ENCODE measurements at places on chromosomes 5 and 9.

DNA sequence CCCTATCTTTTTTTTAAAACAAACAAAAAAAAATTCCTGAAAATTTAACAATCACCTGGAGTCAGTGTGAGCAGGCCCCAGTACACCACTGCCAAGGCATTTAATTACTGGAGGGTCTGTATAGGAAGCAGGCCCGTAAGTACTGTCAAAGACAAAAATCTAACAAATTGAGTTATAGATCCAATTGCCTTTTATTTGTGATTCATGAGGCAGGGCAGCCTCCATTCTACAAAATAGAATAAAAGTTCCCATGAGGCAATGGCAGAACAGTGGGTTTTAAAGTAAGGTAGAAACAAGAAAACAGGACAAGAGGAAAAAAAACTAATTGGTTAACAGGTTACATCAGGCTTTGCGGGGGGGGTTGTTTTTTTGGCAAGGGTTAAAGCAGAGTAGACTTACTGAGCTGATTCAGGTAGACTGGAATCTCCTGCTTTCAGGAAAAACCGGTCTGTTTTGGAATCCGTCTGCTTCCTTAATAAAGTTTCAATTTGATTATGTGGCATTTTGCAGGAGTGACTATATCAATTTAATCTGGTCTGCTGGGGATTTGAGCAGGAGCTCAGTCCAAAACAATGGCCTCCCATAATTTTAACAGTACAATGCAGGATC is 48.9 kb downstream of the AUH start:
- DNase-seq, result no peak

DNA sequence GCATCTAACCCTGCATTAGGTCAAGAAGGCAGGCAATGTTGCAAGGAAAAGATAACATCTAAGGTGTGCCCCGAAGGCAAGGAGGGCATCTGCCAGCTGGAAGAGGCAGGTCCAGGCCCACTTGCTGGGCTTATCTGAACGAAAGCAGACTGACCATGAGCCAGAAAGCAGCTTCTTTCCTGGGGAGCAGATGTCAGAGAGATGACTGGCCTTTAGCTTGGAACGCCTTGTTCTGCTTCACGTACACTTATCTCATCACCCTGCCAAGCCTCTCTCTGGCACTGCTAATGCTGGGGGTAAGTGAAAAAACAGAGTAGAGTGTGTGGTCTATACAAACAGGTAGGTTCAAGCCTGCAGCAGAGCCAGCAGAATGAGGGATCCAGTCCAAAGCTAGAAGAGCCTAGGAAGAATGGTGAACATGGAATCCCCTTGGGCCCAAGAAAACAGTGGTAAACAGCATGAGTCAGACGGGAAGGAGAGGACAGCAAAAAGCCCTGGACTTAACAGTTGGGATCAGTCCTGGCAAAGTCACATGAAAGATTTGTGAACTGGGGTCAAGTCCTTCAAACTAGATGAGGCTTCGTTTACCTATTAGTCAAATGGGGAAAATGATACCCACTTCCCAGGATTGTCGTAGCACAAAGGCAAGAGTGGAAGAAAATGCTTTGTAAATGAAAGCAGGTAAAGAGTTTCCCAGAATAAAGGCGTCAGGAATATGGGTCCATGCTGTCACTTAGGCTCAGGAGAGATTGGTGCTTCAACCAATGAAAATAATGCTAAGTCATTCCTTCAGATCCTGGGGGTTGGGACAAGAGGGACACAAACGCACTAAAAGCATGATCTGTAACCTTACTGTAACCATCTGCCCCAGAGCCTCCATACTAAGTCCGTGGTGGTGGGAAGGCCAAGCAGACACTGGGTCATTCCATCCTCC is 200.9 kb downstream of the SLIT3 start:
- no peak for DNase-seq

DNA sequence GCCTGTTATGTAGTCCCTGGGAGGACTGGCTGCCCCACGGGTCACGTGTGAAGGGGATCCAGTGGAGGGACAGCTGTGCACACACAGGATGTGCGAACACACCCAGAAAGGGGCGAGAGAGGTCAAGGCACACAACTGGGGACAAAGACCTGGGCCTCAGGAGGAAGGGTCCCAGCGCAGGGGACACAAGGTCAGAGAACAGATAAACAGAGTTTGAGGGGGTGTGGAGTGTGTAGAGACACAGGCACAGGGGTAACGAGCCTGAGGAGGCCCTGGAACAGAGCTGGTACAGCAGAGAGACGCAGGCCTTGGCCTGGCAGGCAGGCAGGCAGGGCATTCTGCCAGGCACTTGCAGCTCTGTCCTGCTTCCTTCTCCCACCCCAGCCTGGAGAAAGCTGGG is 14.8 kb upstream of the PSMD5 start:
- no peak for DNase-seq

GRCh38 chr9:88978034-88978433 is 13.2 kb upstream of the S1PR3 start:
- DNase-seq, result no peak

DNA sequence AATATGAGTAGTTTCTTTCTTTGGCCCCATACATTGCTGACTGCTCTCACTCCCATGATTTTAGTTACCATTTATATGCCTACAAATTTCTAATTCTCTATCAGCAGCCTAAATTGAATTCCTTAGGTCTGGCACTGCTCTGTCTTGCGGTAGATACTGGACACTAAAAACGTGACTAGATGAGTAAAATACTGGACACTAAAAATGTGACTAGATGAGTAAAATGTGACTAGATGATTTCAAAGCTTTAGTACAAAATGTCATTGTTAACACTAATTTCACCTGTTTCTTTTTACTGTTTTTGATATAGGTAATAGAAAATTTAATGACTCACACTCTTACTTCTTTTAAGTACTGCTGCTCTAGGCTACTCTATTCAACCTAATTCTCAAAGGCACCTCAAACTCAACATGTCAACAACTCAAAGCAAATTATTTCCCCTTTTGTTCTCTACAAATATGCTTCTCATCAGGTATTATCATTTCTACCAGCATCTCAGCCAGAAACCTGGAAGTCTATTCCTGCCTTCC is 31.4 kb upstream of the GOLGA1 start:
- DNase-seq, result no peak

GRCh38 chr5:72480841-72481240 is 26.4 kb downstream of the ZNF366 start:
- no peak for DNase-seq

- DNase-seq, result no peak
Measured at GRCh38 chr9:28050046-28050445, 476.8 kb upstream of the C9orf72 start.
